Activated CD4-positive, alpha-beta memory T cell treated with anti-CD3 and anti-CD28 coated beads, Interleukin-2, amount 10 ng/mL, durations not matched to agents 7 days and 5 days (primary cell): ENCODE measurements at places on chromosomes 16 and 17.

GRCh38 chr16:83738923-83739503, 68.8 kb upstream of the HSBP1 start:
- no peak for DNase-seq

- no peak for DNase-seq
These were observed 4.7 kb upstream of the FAAP100 start for GRCh38 chr17:81556863-81557262.

GRCh38 chr17:34730816-34731215, 151.4 kb downstream of the TMEM132E start:
- no peak for DNase-seq

GRCh38 chr17:2222901-2223616, 80.5 kb downstream of the SMG6 start:
- DNase-seq = peak; percentile 73

GRCh38 chr17:66953630-66954020, 10.9 kb upstream of the CACNG4 start:
- DNase-seq = no peak

GRCh38 chr16:31077592-31078396, 3.6 kb downstream of the ZNF646 start:
- no peak for DNase-seq

GRCh38 chr16:23355106-23355670, 53.1 kb downstream of the SCNN1B start:
- no peak for DNase-seq

- no peak for DNase-seq
These were observed 16.8 kb downstream of the CNTNAP4 start for GRCh38 chr16:76293980-76294379.

DNA sequence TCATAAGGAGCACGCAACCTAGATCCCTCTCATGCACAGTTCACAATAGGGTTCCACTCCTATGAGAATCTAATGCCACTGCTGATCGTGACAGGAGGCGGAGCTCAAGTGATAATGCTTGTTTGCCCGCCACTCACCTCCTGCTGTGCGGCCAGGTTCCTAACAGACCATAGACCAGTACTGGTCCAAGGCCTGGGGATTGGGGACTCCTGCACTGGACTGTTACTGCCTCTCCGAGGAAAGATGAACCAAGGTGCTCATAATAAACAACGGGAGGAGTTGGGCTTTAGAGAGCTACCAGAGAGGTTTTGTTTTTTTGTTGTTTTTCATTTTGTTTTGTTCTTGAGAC, 58.2 kb downstream of the TK2 start:
- DNase-seq = no peak

- DNase-seq = no peak
These were observed 27.4 kb downstream of the IRF8 start for GRCh38 chr16:85926370-85926769.

GRCh38 chr17:47276868-47277267, 23.2 kb downstream of the ITGB3 start:
- no peak for DNase-seq

GRCh38 chr16:29925105-29925756, 795 bp downstream of the KCTD13 start:
- no peak for DNase-seq

DNA sequence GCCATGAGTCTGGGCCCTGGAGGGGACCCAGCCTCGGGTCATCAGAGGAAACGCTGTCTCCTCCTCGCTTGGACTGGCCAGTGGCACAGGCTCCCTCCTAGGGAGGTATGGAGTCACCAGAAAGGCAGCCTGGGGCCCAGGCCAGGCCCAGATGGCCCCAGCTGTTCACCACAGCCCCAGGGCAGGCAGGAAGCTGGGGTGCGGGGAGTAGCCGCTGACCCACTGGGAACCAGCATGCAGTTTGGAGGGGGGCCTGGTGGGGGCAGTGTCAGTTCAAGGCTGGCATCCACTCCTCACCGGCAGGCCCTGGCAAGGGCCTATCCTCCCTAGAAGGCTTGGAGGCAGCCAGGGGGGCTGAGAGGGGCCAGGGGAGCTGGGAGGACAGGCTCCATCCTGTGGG, 48.8 kb downstream of the SDK2 start:
- peak; percentile 36 for DNase-seq

- DNase-seq = no peak
These were observed 17.5 kb downstream of the STAT5A start for GRCh38 chr17:42305543-42306384.

DNA sequence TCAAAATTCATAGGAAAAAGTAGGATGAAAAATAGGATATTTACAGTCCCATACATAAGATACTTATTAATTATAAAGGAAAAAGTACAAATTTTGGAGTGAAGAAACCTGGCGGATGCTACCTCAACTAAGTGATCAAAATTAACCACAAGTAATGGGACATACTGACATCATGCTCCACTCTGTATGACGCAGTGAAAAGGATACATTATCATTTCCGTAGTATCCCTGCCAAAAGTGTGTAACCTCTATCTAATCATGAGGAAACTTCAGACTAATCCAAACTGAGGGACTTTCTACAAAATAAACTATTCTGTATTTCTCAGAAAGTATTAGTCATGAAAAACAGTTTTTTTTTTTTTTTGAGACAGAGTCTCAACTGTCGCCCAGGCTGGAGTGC, 60.5 kb downstream of the TRIM37 start:
- no peak for DNase-seq

DNA sequence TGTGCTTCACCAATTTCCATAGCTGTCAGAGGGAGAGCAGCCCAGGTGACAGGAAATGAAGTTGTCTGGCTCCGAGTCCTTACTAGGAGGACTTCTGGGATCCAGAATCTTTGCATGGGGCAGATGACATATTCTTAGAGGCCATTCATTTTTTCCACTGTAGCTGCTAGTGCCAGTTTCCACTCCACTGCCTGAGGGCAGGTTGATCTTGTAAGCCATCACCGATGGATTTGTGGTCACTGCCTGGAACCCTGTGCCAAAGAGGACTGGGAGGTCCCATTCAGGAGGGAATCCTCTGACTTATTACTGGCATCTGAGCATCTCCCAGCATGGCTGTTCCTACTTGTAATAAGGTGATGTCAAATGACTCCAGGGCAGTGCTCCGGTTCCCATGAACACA, 144.1 kb upstream of the KCNJ18 start:
- DNase-seq = no peak
